ENCODE measurements at places on chromosomes 6 and 20.

GRCh38 chr6:44594481-44594880 lies 207.0 kb downstream of the CDC5L start:
- DNase-seq = no peak

- no peak for DNase-seq
Measured at GRCh38 chr6:109485266-109485935, 2.4 kb upstream of the ZBTB24 start.

DNA sequence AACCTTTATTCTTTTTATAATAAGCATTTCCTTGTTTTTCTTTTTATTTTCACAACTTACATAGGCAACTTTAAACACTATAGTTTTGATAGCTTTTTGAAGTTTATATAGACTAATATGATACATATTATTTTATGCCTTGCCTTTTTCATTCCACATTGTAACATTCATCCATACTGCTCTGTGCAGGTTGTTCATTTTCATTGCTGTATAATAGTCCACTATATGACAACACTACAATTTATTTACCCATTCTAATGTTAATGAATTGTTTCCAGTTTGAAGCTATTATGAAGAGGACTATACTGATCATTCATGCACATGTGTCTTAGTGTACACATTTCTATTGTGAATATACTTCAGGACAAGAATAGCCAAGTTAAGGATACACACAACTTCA lies 49.1 kb downstream of the WASF1 start:
- no peak for DNase-seq

DNA sequence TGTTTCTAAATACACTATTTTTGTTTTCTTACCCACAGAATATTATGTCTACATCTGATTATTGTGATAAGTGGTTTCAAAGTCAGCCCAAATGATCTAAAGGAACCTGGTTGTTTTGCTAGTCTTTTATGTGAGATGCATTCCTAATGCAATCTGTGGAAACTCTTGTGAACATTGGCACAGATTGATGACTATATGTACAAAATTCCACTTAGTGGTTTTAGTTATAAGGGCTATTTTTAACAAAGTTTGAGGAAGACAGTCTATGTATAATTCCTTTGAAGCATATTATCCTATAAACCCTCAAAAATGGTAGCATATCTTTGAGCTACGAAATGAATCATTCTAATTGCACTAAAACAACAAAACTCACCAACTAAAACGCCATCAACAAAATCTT lies 140.9 kb downstream of the GRIK2 start:
- no peak for DNase-seq

DNA sequence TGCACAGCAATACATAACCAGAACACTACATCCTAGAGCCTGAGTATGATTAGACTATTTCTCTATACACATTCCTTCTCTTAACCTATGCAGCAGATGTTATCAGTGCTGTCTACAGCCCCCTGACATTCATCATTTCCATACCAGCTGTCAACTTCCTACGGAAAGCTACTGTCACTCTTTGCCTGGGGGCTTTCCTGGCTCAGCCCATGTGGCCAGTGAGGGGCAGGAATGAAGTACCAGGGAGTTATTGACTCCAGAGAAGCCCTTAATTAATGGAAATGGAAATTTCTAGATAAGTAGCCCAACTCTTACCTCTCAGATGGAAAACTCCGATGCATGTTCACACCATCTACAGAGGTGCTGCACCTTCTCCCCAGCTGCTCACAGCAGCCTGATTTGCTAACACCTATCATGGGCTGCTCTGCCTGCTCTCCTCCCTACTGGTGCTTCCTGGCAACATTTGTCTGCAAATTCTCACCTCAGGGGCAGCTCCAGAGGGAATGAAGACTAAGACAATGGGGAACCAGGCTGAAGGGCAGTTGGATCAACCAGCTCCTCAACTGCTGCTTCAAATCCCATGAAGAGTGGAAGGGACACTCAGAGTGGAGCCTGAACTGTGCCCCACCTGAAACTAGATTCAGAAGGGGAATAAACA lies 59.6 kb downstream of the LINC00237 start:
- DNase-seq = no peak

- no peak for DNase-seq
Measured at GRCh38 chr20:45279992-45280391, 25.6 kb upstream of the SLPI start.

GRCh38 chr20:46229478-46230105 lies 78.7 kb downstream of the CDH22 start:
- DNase-seq = no peak

GRCh38 chr6:144006736-144007477 lies 1.2 kb downstream of the PLAGL1 start:
- no peak for DNase-seq

DNA sequence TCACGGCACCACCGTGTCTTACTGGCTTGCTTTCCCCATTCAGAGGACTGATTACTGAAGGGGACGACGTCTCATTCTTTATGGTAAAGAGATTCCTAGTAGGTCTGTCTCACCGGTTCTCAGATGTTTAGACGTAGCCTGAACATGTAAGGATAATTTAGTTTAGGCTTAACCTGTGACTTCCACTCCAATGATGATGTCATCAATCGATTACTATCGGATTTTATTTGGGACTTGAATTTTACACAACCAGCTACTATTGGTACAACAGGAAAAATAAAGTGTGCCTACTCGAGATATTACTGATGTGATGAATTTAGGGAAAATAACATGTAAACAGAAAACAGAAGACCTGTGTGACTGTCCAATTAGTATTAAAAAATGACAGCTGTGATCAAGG lies 4.5 kb upstream of the SSR1 start:
- no peak for DNase-seq

GRCh38 chr6:114936080-114936479 lies 593.3 kb upstream of the HS3ST5 start:
- no peak for DNase-seq
